NCI-H446 (cell line): ENCODE measurements at places on chromosomes 7 and 10.

GRCh38 chr10:22374489-22375126 lies 29.3 kb downstream of the SPAG6 start:
- DNase-seq, result no peak

DNA sequence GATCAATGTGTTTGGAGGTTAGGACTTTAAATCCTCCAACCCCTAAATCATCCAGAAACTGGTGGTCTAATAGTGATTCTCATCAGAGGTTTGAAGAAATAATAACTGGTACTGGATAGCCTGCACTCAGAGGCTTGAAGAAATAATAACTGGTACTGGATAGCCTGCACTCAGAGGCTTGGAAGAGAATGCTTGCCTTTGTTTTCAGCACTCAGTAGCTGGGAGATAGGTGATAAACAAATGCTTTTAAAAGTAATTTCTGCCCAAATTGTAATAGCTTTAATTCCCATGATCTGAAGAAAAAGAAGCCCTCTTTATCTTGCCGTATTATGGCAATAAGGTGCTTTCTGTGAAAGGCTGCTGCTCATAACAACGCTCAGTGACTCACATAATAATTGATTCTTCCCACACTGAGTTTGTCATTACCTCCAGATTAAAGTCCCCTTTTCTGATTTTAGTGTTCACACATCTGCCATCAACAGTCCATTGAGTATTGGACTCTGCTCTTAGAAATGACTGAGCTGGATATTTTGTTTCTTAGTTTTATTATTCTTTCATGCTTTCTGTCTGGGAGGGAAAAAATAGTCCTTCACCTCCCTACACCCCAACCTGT lies 112.3 kb upstream of the PHYHIPL start:
- no peak for DNase-seq

DNA sequence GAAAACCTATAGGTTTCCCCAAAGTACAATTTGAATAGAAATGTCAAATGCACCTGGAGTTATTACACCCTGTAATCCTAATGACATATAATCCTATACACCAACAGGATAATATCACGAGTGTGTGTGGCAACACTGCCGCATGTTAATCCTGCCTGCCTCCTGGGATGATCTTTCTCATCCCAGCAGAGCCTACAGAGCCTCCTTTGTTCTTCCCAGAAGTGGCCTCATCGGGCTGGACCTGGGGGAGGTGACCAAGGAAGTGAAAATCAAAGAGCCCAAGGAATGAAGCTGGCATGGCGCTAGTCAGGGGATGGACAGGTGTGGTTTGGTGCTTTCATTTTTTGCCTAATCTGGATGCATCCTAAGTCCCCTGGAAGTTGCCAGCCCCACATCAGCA lies 29.5 kb upstream of the LEP start:
- DNase-seq, result no peak

DNA sequence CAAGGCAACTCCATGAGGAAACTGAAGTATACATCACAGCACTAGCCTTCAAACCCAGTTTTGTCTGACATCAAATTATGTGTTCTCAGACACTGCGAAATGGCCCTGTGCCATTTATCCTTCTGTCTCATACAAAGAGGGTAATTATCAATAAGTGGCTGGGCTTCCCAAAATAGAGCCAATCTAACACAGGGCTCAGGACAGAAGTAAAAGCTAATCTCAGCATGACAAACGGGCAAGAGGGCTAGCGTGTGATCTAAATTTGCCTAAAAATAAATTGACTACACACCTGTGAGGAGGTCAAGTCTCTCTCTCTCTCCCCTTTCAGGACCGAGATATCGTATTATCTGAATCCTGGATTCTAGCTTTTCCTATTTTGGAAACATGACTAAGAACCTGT lies 67.2 kb downstream of the DGKB start:
- DNase-seq, result peak; percentile 79

DNA sequence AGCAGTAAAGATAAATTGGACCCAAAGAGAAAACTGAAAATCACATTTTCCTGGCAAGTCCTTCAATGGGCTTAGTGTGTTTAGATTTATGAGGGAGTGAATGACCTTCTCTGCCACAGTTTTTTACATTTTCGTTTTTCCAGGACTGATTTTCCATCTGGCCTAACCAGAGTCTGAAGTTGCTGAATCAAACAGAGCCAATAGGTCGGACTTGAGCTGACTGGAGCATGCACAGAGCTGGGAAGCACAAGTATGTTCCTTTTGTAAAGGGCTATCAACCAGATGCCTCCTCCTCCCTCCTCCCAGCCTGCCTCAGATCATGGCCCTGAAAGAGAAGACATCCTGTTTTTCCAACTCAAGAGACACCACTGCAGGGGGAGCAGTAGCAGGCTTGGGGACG lies 126.0 kb upstream of the ANKRD1 start:
- no peak for DNase-seq
